Caki2 (cell line): ENCODE measurements at places on chromosomes 5 and 9. TPM values are rescaled to one million over a fixed set of nuclear protein-coding genes. Genes with fewer than 3 reads are reported as not detected.

- DNase-seq: no peak
These were observed 162.9 kb upstream of the DAB2 start for GRCh38 chr5:39587675-39588074.

- no peak for DNase-seq
These were observed 102.2 kb downstream of the MEF2C start for GRCh38 chr5:88780736-88781135.

- no peak for DNase-seq
These were observed 164.1 kb downstream of the PRR16 start for GRCh38 chr5:120628156-120628555.

DNA sequence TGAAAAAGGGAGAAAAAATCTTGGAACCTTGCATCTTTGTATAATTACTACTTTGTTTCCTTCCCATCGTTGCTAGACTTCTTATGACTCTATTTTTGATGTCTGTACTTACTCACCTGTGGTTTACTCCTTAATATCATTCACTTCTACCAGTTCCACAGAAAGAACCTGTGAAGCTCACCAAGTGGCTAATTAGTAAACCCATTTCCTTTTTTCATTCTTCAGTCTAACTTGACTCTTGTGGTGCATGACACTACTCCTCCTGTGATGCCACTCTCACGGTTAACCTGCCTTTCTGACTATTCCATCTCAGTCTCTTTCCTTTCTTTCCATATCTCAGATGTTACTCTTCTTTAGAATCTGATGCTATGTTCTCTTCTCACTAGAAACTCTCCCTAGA, 14.6 kb downstream of the RECK start:
- no peak for DNase-seq

GRCh38 chr5:133778636-133779035, 166.3 kb upstream of the FSTL4 start:
- no peak for DNase-seq

GRCh38 chr5:82390088-82390487, 111.9 kb upstream of the RPS23 start:
- no peak for DNase-seq

GHR gene
- total RNA-seq: not detected in 2 replicates

PCDHGA8 gene
- not detected in 2 replicates for total RNA-seq

ENDOG gene
- 15.5 and 28.4 TPM in 2 replicates for total RNA-seq

C9orf153 gene
- total RNA-seq: not detected in 2 replicates
